ENCODE measurements at places on chromosomes 3 and 15.

- peak; percentile 3 for DNase-seq
Measured at GRCh38 chr3:117903226-117903625, 1131.4 kb downstream of the IGSF11 start.

- DNase-seq, result no peak
Measured at GRCh38 chr3:85303156-85303555, 344.4 kb downstream of the CADM2 start.

- DNase-seq, result no peak
Measured at GRCh38 chr3:31815631-31816440, 165.2 kb downstream of the OSBPL10 start.

DNA sequence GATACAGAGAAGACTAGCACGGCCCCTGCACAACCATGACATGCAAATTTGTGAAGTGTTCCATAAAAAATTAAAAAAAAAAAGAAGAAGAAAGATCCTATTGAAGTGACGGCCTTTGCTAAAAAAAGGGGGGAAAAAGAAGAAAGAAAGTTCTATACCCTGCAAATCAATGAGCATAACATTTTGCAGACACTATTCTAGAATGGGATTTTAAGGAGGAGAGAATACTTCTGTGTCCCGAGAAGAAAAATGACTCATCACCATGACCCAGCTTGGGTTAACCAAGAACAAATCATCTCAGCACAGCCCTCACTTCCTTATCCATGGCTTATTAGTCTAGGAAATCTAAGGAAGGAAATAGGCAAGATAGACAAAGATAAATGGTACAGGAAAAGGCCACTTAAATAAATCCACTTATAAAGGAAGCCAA is 7.4 kb upstream of the SH3BP5 start:
- peak; percentile 75 for DNase-seq

- peak; percentile 93 for DNase-seq
Measured at GRCh38 chr3:64460877-64461276, 226.9 kb downstream of the ADAMTS9 start.

- no peak for DNase-seq
Measured at GRCh38 chr15:43118829-43119228, 13.0 kb upstream of the UBR1 start.

- no peak for DNase-seq
Measured at GRCh38 chr3:140540262-140540661, 137.6 kb upstream of the TRIM42 start.

DNA sequence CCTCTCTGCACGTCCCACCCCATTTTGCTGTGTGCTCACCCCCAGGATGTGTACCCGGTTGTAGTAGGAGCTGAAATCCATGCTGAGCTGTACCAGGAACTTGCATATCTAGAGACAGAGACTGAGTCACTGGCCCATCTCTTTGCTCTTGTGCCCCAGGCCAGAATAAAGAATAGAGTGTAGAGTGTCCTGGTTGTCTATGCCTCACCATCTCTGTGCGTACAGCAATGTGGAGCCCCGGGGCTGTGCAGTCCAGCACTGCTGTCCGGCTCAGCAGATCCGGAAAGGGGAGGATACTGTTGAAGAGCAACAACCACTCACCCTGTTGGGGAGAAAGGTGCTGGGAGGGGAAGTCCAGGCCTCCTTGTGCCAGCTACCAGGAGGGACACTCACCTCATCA is 2.6 kb downstream of the DALRD3 start:
- DNase-seq, result peak; percentile 57

DNA sequence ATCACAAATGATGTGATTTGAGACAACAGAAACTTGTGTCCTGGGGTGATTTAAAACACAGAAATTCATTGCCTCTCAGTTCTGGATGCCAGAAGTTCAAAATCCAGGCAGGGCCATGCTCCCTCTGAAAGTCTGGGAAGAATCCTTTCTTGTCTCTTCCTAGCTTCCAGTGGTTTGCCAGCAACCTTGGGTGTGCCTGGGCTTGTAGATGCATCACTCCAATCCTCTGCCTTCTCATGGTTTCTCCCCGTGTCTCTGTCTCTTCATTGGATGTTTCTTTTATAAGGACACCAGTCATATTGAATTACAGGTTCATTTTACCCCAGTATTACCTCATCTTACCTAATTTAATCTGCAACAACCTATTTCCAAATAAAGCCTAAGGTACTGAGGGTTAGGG is 16.7 kb downstream of the ZPLD1 start:
- no peak for DNase-seq

DNA sequence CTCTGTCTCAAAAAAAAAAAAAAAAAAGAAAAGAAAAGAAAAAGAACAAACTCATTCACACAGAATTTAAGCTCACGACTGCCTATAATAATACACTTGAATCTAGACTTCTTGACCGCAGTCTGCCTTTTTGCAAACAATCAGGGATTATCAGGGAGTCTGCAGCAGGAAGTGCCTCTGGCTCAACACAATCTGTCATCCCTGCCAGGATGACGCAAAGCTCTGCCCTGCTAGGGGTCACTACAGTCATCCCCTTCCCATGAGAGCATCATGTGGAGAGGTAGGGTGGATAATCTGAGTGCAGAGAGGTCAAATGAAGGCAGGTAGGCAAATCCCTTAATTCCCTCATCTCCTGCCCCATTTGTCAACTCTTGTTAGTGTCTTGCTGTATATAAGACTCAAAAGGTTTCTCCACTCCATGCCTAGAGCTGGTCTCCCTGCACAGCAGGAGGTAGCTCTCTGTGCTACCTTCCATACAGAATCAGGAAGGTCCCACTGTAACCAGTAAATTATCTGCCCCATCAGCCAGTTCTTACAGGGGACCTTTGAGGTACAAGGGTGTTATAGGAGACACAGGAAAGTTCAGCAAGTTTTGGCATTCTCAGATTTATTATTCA is 4.2 kb downstream of the UBAP1L start:
- DNase-seq, result peak; percentile 72

GRCh38 chr3:195105389-195105788 is 165.6 kb downstream of the XXYLT1 start:
- DNase-seq, result no peak

- DNase-seq, result no peak
Measured at GRCh38 chr15:81254916-81255290, 58.2 kb downstream of the IL16 start.

GRCh38 chr3:193922034-193922774 is 213.7 kb upstream of the HES1 start:
- no peak for DNase-seq

- DNase-seq, result no peak
Measured at GRCh38 chr15:72009222-72009621, 108.7 kb downstream of the MYO9A start.
